Kidney epithelial cell (primary cell): ENCODE measurements at places on chromosomes 7 and 10. TPM values are rescaled to one million over a fixed set of nuclear protein-coding genes. Genes with fewer than 3 reads are reported as not detected.

DNA sequence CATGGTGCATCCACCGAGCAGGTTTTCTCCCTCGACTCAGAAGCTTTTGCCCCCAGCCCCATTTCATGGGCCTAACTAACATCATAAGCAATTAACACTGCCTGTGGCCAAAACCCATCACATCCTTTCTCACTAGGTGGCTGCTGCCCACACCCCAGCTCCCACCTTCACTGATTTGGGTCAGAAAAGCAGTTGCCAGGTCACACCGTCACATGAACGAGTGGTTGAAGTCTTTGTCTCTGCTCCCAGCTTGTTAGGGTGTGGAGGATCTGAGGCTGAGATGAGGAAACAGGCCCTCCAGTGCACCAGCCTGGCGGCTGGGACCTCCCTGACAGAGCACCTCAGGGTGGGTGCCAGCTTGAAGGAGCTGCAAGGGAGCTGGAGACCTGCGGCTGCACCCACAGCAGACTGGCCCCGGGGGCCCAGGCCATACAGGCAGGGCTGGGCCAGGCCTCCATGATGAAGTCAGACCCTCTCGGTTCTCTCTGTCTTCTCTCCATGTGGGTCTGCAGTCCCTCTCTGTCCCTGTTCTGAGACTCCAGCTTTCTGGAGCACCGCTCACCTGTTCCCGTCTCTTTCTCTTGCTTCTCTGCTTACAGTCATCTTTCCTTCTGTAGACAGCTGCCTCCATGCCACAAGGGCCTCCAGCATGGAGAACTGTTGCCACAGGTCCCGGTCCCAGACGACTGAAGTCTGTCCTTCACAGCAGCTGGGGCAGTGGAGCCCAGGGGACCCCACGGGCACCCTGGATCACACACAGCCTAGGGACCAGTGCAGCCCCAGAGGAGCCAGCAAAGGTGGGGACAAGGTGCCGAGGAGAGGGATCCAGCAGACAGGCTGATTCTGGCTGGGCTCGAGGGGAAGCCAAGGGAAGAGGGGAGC lies 13.8 kb upstream of the INPP5A start:
- no peak for DNase-seq

DNA sequence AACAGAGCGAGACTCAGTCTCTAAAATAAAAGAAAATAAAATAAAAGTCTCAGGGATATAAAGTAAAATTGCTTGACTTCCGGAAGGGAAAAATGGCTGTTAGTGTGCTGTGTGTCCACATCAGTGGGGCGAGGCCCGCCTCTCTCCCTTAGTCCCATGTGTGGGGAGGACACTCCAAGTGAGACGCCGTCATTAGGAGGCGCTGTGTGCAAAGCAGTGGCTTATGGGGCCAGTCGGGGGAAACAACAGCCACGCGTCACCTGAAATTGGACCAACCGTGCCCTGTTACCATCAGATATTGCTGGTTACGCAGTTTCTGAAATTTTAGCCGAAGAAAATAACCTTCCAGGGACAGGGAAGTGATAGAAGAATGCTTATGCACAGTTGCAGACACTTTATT lies 15.8 kb downstream of the SFXN4 start:
- no peak for DNase-seq

GRCh38 chr7:5533821-5534367 lies 110.3 kb upstream of the TNRC18 start:
- no peak for DNase-seq

TMEM60 gene
- total RNA-seq = 6.8 and 11.9 TPM in 2 replicates

DNA sequence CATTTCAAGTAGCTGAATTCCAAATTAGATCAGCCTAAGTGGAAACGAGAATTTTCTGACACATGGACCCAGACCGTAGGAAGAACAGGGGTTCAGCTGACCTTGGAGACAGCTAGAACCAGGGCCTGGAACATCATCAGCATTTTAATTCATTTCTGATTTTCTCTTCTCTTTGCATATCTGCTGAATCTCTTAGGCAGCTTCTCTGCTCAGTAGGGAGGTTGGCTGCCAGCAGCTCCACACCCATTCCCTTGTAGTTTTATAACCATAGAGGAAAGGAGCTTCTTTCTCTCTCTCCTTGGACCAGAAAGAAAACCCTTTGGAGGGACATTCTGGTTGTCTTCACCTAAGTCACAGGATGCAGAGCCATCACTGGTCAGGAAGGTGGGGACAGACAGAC lies 36.0 kb downstream of the LMTK2 start:
- no peak for DNase-seq

CRHR2 gene
- not detected in 2 replicates for total RNA-seq

GRCh38 chr10:82572744-82573143 lies 697.8 kb downstream of the NRG3 start:
- no peak for DNase-seq

DNA sequence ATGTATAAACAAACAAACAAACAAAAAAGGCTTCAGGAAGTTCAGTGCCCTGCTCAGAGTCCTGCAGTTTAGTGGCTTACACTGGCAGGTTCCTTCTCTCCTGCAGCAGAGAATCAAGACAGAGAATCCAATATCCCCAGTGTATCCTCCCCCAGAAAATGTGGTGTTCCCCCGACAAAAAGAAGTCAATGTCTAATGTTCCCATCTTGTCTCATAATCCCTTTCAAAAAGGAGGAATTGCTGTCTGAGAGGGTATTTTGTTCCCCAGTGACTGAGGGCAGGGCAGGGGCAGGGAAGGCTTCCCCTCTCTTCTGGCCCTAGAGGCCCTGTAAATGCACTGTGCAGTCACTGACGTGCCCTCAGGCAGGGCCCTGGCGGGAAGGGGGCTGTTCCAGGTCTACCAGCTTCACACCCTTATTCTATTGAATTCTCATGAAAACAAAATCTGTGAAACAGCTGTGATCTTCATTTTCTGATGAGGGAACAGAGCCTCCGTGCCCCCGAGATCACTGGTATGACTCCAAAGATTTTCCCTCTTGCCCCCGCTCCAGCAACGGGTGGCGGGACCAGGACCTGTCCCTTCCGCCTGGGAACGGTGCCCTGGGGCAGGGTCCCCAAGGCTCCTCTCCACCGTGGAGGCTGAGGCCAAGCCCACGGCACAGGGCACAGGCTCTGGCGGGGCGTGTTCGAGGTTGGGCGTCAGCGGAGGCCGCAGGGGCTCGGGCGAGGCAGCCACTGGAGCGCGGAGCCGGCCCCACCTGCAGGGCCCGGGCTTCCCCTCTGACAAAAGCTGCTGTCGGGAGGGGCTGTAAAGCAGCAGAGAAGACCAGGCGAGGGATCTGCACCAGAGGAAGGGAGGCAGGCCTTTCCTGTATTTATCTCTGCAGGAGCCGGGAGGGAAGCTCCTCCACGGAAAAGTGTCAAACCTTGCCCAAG lies 13.4 kb upstream of the WDFY4 start:
- DNase-seq = no peak

ZNF503 gene
- 13.8 and 16.8 TPM in 2 replicates for total RNA-seq

DNA sequence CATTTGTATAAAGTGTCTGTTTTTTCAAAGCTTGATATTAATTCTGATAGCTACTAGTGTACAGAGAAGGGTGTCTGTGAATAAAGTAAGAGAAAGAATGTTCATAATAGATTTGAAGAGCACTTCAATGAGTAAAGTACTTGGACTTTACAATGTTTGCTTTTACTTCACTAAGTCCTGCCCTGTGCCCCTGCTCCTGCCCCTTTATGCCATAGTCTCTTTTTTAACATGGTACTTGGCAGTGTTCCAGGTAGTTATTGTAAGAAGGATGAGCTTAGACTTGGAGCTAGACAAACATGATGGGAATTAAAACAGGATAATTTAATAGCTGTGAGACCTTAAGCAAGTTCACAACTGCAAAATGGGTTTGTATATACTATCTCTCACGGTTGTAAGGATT lies 41.0 kb downstream of the ZEB1 start:
- no peak for DNase-seq

ACSM6 gene
- total RNA-seq = not detected in 2 replicates
